ENCODE measurements at places on chromosomes 4 and X.

DNA sequence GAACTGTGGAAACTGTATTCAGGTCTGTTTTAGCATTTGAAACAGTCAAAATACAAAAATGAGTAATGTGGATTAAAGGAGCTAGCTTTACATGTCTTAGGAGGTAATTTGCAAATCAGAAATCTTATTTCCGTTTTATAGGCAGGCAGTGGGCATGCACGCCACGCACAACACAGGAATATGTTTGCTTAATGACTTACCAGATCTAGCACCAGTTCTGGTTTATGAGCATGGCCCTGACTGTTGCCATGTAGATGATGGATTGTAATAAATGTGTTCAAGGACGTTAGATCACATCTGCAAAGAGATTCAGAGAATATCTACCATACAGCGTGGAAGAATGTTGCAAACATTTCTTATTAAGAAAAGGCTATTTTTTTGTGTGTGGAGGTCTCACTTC is 344.5 kb upstream of the NR3C2 start:
- no peak for DNase-seq

GRCh38 chrX:138775517-138775916 is 64.0 kb upstream of the FGF13 start:
- no peak for DNase-seq

GRCh38 chrX:84479086-84479485 is 23.2 kb downstream of the HDX start:
- no peak for DNase-seq

GRCh38 chrX:112367065-112367464 is 284.5 kb upstream of the TRPC5 start:
- no peak for DNase-seq

DNA sequence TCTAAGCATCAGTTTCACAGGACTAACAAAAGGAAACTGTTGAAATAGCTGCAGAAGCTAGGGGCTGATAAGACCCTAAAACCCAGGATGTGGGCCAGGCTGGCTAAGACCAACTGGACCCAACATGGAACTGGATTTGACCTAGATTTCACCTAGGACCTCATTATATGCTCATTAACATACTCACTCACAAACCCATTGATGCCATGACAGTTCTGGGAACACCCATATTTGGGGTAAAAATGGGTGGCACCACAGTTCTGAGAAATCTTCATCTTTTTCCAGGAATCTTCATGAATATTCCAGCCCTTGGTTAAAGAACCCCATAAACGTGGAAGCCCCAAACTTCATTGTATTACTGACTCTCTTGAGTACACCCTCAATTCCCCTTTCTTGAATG is 41.1 kb downstream of the HSD17B13 start:
- no peak for DNase-seq

GRCh38 chr4:150588316-150588715 is 6.4 kb downstream of the MAB21L2 start:
- DNase-seq, result no peak

- DNase-seq, result no peak
Observed at GRCh38 chr4:142356801-142357200, 489.3 kb downstream of the INPP4B start.

GRCh38 chr4:2487632-2488031 is 18.7 kb downstream of the RNF4 start:
- no peak for DNase-seq

GRCh38 chr4:76641351-76641750 is 206.3 kb downstream of the SHROOM3 start:
- no peak for DNase-seq

GRCh38 chr4:1218634-1219565 is 30.0 kb downstream of the CTBP1 start:
- DNase-seq, result no peak

Data from cortex of kidney (tissue), 1 donor.